ENCODE measurements at places on chromosomes 13 and 19.
A peak's percentile ranks its signal among the peaks of the same experiment; 100 is the strongest.

GRCh38 chr13:50425772-50426171 lies 410.5 kb downstream of the KCNRG start:
- no peak for DNase-seq

DNA sequence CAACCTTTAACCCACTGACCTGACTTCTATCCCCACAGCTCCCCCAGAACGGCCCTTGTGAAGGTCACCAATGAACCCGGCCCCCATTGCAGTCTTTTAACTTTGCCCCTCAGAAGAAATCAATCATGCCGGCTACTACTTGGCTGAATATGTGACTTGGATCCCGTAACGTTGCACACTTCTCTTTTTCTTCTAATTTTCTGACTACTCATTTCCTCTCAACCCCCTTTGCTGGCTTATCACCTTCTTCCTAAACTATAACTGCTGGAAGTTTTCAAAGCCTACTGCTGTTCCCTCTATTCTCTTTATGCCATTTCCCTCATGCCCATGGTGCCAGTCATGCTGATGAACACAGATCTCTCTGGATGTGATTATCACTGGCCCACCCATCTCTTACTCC lies 367.6 kb downstream of the DNAJC15 start:
- DNase-seq, result no peak

- no peak for DNase-seq
Observed at GRCh38 chr19:10817291-10818038, 18.5 kb downstream of the TMED1 start.

DNA sequence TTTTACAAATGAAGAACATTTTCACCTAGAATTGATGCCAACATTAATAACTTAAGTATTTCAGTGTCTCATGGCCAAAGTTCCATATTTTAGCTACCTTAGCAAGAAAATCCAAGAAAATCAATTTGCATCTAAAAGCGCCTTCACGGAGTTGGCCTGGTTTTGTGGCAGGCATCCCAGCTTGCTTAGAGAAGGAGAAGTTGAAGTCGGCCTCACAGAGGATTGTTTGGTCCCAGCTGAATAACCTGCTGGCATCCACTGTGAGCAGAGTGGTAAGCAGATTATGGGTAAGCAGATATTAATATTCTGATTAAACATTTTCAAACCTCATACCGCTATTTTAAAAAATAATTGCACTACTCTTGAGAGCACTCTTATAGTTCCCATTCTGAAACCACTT lies 62.3 kb upstream of the STARD13 start:
- no peak for DNase-seq

DNA sequence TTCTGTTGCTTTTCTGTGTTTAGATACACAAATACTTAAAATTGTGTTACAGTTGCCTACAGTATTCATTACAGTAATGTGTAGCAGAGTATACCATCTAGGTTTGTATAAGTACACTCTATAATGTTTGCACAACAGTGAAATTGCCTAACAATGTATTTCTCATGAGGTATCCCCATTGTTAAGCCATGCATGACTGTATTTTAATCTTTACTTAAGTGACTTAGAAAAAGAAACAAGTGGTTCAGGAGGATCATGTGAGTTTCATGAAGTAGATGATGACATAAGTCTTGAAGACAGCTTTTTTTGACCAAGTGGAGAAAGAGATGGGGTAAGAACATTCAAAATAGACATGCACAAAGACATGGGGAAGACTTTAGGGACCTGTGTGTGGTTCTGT lies 8.4 kb upstream of the KCTD4 start:
- DNase-seq, result no peak

- no peak for DNase-seq
Observed at GRCh38 chr13:29568731-29569130, 26.8 kb downstream of the SLC7A1 start.

- DNase-seq, result peak; percentile 77
Observed at GRCh38 chr13:99275093-99275469, 16.9 kb upstream of the GPR18 start.

GRCh38 chr13:84479656-84480055 lies 597.4 kb upstream of the SLITRK1 start:
- peak; percentile 32 for DNase-seq

DNA sequence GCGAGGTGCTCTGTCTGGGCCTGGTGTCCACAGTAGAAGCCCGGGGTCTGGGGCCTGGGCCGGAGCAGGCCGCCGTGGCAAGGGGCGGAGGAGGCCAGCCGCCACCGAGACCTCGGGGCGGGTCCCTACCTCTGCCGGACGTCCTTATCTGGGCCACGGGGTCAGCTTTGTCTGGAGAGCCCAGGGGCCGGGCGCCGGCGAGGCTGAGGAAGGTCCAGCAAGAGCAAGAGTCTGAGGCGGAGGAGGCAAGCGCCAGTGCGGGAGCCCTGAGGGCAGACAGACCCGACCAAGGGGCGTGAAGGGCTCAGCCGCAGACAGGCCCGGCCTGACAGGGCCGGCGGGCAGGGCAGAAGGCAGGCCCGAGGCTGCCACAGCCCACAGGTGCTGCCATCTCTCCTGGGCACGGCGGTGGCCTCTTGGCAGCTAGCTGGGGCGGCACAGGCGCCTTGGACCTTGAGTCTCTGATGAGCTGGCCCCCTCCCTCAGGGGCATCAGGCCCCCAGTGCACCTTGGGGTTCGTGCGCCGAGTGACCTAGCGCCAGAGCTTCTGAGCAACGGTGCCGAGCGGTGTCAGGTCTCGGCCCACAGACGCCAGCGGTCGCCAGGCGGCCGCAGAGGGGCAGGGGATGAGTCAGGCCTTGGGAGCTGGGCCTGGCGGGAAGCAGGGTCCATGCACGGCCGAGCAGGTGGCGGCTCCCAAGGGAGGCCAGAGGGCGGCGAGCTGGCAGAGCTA lies 19.1 kb upstream of the AKAP8 start:
- DNase-seq, result no peak

- no peak for DNase-seq
Observed at GRCh38 chr13:75170311-75170710, 311.7 kb downstream of the TBC1D4 start.

DNA sequence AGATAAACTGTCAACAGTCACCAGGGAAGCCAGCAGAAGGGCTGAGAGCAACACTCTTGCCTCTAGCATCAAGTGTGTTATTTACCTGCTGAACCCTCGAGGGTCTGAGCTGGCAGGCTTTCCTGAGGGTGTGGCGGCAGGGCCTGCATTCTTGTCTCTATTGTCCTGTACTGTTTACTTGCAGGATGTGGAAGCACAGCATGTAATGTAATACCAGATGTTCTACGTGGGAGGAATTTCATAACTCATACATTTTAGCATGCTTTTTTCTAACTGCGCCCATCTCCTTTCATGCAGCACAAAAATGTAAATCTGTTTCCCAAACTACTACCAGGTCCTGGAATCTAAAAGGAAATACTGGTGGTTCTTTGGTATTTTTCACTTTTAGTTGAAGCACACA lies 153.1 kb downstream of the RGCC start:
- no peak for DNase-seq

DNA sequence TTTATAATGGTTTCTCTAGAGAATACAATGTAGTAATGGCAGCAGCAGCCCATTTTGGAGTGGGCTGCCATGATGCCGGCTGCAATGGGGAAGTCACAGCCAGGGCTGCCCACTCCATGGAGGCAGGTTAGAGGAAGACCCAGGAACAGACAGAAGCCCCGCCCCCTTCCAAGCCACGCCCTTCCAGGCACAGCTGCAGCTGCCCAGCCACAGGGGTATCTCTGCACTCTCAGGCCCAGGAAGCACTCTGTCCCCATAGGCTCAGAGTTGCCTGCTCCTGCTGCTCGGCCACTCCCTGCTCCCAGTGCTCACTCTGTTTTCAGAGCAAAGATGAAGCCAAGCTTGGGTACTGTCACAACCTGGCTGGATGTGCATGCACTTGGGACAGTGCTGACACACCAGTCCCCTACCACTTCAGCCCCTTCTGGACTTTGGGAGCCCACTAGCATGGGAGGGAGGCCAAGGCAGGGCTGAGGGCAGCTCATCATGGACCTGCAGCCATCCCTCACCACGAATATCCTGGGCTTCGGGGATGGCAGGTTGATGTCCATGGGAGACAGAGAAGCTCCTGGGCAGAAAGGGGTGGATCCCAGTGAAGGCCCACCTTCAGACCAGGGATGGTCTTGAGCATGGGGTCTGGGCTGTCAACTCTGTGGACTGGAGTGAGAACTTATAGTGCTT lies 1224.2 kb downstream of the SLITRK5 start:
- no peak for DNase-seq

DNA sequence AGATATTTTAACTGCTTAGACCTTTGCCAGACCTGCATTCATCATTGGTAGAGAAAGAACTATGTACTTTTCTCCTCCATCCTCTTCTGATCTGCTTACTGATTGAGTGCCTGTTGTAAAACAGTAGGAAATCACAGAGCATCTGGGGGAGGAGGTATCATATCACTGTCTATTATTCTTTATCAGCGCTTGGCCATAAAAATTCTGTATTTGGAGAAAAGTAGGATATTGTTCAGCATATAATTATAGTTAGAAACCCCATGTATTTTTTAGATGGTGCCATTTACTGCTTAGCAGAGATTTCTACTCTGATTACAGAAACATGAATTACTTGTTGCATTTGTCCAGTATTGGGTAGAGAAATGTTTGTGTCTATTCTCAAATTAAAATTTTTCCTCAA lies 62.4 kb downstream of the URI1 start:
- DNase-seq, result no peak

GRCh38 chr19:4749870-4750590 lies 26.4 kb upstream of the DPP9 start:
- DNase-seq, result no peak

- DNase-seq, result peak; percentile 51
Observed at GRCh38 chr19:5186293-5187050, 154.1 kb downstream of the PTPRS start.

- no peak for DNase-seq
Observed at GRCh38 chr19:16754207-16754806, 34.7 kb downstream of the NWD1 start.

GRCh38 chr13:112900226-112900600 lies 68.8 kb upstream of the MCF2L start:
- DNase-seq, result no peak

DNA sequence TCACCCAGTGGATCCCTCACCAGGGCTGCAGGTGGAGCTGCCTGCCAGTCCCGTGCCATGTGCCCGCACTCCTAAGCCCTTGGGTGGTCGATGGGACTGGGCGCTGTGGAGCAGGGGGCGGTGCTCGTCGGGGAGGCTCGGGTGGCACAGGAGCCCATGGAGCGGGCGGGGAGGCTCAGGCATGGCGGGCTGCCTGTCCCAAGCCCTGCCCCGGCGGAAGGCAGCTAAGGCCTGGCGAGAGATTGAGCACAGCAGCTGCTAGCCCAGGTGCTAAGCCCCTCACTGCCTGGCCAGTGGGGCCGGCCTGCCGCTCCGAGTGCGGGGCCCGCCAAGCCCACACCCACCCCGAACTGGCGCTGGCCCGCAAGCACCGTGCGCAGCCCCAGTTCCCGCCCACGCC lies 16.8 kb upstream of the B3GLCT start:
- DNase-seq, result no peak

GRCh38 chr13:50284540-50284939 lies 269.3 kb downstream of the KCNRG start:
- DNase-seq, result no peak

GRCh38 chr19:3204646-3205275 lies 19.0 kb downstream of the NCLN start:
- DNase-seq, result no peak

DNA sequence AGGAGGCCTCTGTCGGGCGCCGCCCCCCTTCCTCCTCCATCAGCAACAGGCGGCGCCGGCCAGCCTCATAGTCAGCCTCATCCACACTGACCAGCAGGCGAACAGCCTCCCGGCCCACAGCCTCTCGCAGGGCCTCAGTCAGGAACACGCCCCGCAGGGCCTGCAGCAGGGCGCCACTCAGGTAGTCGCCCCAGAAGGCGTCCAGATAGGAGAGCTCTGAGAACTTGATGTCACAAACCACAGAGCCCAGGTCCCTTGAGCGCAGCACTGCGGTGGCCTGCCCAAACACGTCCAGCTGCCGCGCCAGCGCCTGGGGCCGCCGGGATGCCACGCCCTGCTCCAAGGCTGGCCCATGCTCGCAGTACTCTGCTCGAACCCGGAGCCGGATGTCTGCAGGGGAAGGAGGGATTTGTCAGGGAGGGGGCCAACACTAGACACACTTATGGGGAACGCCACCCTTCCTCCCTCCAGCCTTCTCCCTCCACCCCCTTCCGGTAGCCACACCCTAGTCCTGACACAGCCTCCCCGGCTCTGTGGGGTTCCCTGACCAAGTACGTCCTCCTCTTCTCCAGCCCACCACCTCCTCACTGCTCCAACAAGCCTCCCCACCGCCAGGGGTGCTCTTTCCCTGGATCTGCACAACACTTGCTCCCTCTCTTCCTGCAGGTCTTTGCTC lies 17.9 kb downstream of the DEDD2 start:
- no peak for DNase-seq

GRCh38 chr13:84574851-84575250 lies 692.6 kb upstream of the SLITRK1 start:
- DNase-seq, result peak; percentile 11

DNA sequence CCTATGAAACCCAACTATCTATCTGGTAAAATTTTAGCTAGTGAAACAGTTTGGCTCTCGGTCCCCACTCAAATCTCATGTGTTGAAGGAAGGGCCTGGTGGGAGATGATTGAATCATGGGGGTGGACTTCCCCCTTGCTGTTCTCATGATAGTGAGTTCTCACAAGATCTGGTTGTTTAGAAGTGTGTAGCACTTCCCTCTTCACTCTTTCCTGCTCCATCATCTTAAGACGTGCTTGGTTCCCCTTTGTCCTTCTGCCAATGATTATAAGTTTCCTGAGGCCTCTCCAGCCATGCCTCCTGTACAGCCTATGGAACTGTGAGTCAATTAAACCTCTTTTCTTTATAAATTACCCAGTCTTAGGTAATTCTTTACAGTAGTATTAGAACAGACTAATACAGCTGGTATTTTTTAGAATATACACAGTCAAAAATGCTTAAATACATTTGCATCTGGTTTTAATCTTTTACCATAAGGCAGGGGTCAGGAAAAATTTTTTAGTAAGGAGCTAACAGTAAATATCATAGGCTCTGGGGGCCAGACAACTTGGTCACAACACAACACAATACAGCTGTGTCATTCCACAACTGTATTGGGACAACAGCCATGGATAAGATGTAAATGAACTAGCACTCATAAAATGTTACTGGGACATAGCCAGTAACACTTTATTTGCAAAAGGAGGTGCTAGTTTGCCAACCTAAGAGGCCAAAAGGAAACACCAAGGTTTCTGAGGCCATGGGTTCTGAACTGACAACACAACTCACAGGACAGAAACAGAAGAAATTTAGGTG lies 24.3 kb downstream of the DZIP1 start:
- DNase-seq, result no peak

Measured in M059J (cell line).